ENCODE measurements at places on chromosomes 12 and 14. TPM values are rescaled to one million over a fixed set of nuclear protein-coding genes. Genes with fewer than 3 reads are reported as not detected.
A peak's percentile ranks its signal among the peaks of the same experiment; 100 is the strongest.

DNA sequence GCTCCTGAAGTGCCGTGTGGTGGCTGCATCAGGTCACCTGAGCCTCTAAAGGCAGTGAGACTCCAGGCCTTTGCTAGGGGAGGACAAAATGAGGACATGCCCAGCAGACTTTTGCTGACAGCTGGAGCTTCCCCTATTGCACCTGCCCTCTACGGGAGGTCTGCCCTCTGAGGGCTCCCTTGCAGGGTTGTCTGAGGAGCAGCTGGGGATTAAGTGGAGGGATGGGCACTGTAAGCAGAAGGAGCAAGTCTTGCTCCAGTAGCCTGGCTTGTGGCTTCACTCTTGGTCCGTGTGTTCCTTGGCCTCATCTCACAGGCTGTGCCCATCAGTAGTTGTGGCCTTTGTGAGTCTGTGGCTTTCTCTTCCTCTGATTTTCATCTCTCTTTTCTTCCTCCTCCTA lies 66.9 kb upstream of the NRXN3 start:
- H3K27ac ChIP-seq, result no peak overlapping the region
- no peak overlapping the region for H3K4me3 ChIP-seq
- no peak for DNase-seq
- H3K4me1 ChIP-seq, result no peaks in the 10 kb centered on the region
- H3K27me3 ChIP-seq, result no peaks in the 10 kb centered on the region
- no peaks in the 10 kb centered on the region for H3K36me3 ChIP-seq

DNA sequence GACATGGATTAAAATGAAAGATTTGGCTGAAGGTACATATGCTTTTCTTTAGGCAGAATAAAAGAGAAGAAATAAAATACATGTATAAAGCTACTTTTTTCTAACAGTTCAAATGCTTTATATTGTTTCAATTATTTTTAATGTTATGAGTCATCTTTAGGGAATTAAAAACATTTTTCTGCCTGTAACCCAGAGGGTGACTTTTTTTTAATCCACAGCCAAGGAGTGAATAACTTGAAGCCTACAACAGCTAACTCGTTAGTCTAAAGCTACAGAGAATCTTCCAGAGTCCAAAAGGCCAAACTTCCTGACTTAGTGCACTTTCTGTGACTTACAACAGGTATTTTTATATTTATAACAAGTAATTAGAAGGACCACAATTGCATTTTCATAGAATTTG lies 151.6 kb downstream of the SEC23A start:
- H3K4me3 ChIP-seq, result no peak overlapping the region
- H3K4me1 ChIP-seq, result no peaks in the 10 kb centered on the region
- no peaks in the 10 kb centered on the region for H3K36me3 ChIP-seq
- DNase-seq, result no peak
- H3K27me3 ChIP-seq, result no peaks in the 10 kb centered on the region
- no peak overlapping the region for H3K27ac ChIP-seq

DNA sequence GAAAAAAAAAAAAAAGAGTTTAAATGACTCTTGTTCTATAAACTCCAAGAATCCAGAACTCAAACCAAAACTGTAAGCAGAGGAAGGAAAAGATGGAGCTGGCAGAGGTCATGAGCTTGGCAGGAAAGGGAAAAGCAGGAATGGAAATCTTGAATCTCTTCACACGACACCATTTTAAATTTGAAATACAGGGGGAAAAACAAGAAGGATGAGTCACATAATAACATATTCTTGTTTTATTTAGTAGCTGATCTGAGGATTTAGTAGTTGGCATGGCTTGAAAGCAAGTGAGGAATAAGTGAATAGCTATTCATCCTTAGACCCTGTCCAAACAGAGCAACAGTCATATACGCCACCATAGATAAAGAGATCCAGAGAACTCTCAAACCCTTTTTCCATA lies 35.0 kb downstream of the EPS8 start:
- H3K4me1 ChIP-seq, result no peaks in the 10 kb centered on the region
- H3K27ac ChIP-seq, result no peak overlapping the region
- no peaks in the 10 kb centered on the region for H3K36me3 ChIP-seq
- no peak overlapping the region for H3K4me3 ChIP-seq
- H3K27me3 ChIP-seq, result 0 out of 2 replicates have a peak, but pooled peaks cover 3% of the 10 kb centered on the region

DNA sequence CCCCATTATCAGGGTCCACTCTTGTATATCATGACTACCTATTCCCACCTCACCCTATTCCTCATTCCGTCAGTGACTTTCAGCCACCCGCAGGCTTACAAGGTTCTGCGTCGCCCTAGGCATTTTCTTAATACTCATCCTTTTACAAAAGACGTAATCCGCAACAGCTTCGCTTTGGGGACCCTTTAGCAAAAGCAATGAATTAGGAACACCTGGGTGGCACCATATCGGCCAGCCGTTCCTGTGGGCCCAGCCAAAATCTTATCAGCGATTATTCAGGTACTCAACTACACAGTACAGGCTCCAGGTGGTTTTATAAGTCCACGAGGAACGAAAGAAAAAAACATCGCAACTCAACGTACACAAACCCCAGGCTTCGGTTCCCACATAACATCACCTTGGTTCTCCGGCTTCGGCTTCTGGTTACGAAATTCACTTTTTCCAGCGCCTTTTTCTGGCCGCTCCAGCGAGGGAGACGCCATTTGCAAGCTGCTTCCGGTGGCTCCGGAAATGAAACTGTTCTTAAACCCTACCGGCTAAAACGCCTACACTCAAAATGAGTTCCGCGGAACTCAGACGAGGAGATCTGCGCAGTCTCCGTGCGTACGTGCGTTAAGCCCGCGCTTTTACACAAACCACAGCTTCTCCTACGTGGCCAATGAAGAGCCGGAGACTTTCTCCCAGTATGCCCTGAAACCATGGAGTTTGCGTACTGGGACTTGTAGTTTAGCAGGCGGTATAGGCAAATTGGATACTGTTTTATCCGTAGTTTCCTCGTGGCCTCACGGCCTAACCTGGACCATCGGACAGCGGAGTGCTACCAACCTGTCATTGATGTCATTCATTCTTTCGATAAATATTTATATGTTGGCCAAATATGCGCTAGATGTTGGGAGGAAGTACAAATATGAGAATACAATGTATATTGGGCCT lies at the start of gene KRR1:
KRR1 (minus strand) TSS at position 494 of the 933 bp plus-strand sequence; CDS start at position 482, 12 bp downstream.
- H3K4me1 ChIP-seq, result peaks cover 46% of the 10 kb centered on the region
- H3K27me3 ChIP-seq, result no peaks in the 10 kb centered on the region
- DNase-seq, result peak; percentile 99
- peak within 1 kb of the TSS; percentile 52 for H3K27ac ChIP-seq
- H3K36me3 ChIP-seq, result peaks cover 16% of the 10 kb centered on the region

GRCh38 chr12:92552412-92553108 lies 150.2 kb upstream of the PLEKHG7 start:
- H3K27ac ChIP-seq, result no peak overlapping the region
- no peaks in the 10 kb centered on the region for H3K4me1 ChIP-seq
- no peaks in the 10 kb centered on the region for H3K27me3 ChIP-seq
- no peak overlapping the region for H3K4me3 ChIP-seq
- H3K36me3 ChIP-seq, result no peaks in the 10 kb centered on the region

DNA sequence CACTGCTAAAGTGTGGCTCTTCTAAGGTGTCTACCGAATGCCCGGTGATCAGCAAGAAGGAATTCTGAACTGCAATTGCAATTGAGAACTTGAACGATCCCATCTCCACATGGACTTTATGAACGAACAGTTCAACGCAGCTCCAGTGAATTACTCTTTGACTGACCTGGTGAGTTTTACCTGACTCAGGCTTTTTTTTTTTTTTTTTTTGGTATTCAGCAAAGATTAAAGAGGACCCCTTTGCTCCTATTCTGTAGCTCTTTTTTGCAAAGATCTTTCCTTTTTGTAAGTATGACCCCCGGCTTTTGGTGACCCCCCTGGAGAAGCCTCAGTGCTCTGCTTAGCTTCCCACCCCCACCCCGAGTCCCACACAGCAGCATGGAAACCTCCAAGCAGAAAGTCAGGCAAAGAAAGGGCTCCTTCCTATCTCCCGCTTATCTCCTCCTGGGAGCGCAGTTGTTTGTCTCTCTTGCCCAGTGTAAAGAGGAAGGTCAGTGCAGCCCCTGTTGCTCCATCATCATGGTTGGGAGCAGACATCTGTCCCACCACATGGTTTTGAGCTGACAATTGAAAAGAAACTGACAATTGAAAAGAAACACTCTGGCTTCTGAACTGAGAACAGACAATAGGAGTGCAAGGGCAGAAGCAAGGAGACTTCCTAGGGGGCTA lies 72.1 kb upstream of the DIO3 start:
- no peaks in the 10 kb centered on the region for H3K27me3 ChIP-seq
- H3K36me3 ChIP-seq, result no peaks in the 10 kb centered on the region
- H3K27ac ChIP-seq, result no peak overlapping the region
- no peaks in the 10 kb centered on the region for H3K4me1 ChIP-seq

DNA sequence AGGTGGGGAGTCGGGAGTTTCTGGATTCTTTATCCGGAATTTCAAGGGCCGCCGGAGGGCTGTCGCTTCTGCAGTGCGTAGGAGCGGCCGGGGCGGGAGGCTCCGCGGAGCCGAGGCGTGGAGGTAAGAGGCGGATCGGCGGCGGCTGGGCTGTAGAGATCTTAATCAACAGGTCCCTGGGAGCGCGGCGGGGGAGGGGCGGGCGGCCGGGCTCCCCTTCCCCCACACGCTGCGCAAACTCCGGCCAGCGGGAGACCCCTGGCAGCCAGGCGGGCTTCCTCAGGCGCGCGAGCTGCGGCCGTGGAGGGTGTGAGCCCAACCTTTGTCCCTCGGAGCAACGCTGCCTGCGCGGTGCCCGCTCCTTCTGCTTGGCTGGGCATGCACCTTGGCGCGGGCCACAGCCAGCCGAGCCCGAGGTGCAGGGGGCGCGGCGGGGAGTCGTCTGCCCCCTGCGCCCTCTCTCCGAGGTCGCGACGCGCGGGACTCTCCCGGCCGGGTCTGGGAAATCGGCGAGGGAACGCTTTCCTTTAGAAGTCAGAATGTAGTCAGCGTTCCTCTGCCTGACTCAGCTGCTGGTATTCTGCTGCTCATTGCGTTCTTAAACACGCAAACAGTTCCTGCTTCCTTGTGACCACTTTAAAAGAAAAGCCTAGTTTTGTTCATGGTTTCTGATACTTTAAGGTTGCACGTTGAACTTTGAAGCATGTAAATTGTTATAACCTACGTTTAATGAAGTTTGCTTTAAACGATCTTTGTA lies at the start of gene PALS1:
PALS1 (plus strand) TSS at position 25 of the 757 bp plus-strand sequence. CDS start 37,736 bp downstream, outside the sequence.
- no peak for DNase-seq
- H3K4me1 ChIP-seq, result peaks cover 20% of the 10 kb centered on the region
- no peak within 1 kb of the TSS for H3K27ac ChIP-seq
- no peaks in the 10 kb centered on the region for H3K27me3 ChIP-seq

DNA sequence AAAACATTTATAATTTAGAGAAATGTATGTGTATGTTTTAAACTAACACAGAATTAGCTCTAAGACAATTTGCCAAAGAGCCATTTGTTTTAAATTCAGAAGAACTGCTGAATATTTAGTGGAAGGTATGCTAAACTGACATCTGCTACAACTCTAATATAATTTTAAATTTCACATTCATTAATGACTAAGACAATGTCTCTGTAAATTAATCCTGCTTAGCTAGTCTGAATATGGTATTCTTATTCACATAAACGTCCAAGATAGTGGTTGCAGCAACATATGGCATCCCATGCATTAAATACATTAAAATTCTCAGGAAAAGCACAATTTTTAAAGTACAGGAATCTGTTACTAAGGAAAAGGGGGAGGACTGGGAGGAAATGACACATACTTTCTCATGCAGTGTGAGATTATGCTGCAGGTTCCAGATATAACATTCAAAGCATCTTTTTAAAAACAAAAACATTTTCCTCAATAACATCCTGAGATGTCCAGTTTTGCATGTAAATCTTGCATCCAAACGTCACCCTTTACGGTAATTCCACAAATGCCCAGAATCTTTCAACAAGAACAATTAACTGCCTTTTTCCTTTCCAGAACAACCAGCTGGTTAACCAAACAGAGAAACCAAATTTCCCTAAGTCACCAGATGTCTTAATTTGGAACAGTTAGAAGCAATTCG lies 26.9 kb downstream of the WDR89 start:
- H3K27me3 ChIP-seq, result no peaks in the 10 kb centered on the region
- peaks cover 12% of the 10 kb centered on the region for H3K36me3 ChIP-seq
- DNase-seq, result no peak
- H3K27ac ChIP-seq, result no peak overlapping the region

DNA sequence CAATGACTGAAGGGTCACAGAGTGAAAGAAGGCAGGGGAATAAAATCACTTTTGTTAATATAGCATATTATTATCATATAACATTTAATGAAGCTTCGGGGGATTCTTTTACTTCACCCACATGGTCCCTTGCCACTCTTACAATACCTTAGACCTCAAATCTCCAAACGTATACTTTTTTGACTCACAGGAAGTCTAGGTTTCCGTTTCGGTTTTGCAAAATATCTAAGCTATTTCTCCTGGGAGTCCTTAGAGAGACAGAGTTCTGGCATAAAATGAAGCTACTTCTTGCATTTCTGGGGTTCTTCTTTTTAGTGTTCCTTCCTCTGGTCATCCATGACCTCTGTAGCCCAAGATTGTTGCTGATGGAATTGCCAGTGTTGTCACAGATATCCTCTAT lies 590.5 kb upstream of the ATP2B1 start:
- H3K36me3 ChIP-seq, result no peaks in the 10 kb centered on the region
- H3K4me1 ChIP-seq, result no peaks in the 10 kb centered on the region
- H3K4me3 ChIP-seq, result no peak overlapping the region
- no peak for DNase-seq
- H3K27me3 ChIP-seq, result no peaks in the 10 kb centered on the region
- no peak overlapping the region for H3K27ac ChIP-seq

DNA sequence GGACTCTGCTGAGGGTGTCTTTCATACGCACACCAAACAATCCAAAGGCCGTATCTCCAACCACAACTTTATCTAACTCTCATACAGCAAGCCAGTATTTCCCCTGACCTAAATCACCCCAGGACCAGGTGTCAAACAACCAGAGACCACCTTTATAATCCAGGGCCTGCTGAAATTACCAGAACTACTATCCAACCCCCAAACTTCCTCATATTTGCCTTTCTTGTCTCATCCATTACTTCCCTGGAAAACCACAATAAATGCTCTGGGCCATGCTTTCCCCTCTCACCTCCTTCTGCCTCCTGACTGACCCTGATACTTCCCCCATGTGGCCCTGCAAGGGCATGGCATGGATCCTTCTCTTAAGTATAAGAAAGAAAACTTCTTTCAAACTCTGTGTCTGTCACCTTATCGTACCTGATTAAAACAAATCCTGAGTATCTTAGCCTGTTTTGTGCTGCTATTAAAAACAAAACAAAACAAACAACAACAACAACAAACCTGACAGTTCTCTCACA lies 44.7 kb upstream of the CRACR2A start:
- no peak for DNase-seq
- no peak overlapping the region for H3K27ac ChIP-seq
- H3K4me1 ChIP-seq, result no peaks in the 10 kb centered on the region
- no peak overlapping the region for H3K4me3 ChIP-seq

DNA sequence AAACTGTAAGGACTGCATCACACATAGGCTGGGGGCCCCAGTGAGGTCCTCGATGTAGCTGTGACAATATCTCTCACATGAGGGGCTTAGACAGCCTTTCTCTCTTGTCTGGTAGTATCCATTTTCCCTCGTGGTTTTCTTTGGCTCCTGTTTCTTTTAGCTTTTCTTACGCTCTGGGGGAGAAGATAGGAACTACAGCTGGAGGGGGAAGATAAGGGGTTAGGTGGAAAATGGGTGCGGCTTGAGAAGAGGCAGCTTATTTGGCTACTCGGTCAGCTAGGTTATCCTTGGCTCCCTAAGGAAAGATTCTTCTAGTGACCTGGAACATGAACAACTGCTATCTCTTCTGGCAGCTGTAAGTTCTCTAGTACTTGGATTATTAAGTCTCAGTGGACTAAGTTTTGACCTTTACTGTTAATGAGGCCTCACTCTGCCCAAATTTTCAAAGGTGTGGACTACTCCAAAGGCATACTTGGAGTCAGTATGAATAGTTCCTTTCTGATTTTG lies 28.7 kb upstream of the CPNE8 start:
- H3K4me3 ChIP-seq, result no peak overlapping the region
- DNase-seq, result no peak
- no peaks in the 10 kb centered on the region for H3K36me3 ChIP-seq
- no peaks in the 10 kb centered on the region for H3K27me3 ChIP-seq

Gene ART4
- not detected for total RNA-seq

Gene TEX52
- total RNA-seq, result not detected

Gene MANSC1
- not detected for total RNA-seq
